ENCODE measurements at places on chromosomes 5 and 9.

GRCh38 chr5:100232736-100233135 lies 302.4 kb upstream of the FAM174A start:
- no peak for DNase-seq

- DNase-seq: no peak
Measured at GRCh38 chr9:133563291-133563796, 28.8 kb downstream of the ADAMTSL2 start.

GRCh38 chr5:98095072-98095471 lies 678.4 kb upstream of the RGMB start:
- no peak for DNase-seq

DNA sequence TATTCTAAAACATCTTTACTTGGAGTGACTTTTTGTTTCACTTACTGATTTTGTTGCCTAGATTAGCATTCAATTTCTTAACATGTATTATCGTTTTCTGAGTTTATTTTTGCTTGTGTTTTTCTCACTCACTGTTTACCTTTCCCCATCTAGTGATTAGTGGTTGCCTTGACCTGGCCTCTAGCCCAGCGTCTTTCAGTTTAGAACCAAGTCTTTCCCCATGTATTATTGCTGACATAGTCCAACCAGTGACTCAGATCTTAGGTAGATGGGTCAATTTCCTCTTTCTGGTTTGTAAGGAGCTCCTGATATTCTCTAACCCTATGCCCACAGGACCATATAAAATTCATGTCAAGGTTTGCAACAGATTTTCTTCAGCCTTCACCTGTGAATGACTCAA lies 135.5 kb downstream of the PRR16 start:
- DNase-seq: no peak

DNA sequence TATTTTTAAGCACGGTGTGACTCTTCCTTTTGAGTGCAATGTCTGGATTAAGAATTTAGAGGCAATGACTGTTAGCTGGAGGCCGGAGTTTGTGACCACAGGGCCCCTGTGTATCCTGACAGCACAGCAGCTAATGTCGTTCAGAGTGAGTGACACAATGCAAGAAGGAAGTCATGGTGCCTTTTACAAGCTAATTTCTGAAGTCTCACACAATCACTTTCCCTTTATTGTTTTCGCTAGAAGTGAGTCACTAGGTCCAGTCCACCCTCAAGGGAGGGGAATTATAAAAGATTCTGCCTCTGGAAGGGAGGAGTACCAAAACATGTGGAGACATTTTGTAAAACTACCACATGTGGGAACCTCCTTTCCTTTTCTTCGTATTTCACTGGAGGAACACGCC lies 185.5 kb upstream of the FGF10 start:
- DNase-seq: no peak

DNA sequence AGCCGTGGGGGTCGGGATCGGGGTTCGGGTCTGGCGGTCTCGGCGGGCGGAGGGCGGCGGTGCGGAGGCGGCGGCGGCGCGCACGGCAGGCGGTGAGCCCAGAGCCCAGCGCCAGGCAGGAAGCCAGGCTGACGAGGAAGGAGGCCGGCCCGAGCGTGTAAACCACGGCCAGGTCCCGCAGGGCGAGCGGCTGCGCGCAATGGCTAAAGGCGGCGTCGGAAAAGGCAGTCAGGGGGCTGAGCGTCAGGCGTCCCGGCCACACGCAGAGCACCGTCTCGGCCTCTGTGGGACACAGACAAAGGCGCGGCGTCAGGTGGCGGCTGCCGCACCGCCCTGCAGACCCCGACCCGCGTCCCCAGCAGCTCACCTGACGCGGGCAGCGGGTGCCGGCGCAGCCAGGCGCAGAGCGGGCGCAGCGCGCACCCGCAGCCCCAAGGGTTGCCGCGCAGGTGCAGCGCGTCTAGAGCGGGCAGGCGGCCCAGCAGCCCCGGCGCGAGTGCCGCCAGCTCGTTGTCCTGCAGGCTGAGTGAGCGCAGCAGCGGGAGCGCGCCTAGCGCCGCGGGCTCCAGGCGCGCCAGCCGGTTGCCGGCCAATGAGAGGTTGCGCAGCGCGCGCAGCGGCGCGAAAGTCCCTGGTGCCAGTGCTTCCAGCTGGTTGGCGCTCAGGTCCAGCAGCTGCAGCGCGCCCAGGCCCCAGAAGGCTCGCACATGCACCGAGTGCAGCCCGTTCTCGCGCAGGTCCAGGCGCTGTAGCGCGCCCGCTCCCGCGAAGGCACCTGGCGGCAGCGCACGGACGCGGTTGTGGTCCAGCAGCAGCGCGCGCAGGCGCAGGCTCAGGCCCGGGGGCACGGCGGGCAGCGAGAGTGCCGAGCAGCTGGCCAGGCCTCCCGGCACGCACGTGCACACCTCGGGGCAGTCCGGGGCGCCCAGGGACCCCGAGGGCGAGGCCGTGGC lies 671 bp downstream of the LRRC26 start:
- no peak for DNase-seq

DNA sequence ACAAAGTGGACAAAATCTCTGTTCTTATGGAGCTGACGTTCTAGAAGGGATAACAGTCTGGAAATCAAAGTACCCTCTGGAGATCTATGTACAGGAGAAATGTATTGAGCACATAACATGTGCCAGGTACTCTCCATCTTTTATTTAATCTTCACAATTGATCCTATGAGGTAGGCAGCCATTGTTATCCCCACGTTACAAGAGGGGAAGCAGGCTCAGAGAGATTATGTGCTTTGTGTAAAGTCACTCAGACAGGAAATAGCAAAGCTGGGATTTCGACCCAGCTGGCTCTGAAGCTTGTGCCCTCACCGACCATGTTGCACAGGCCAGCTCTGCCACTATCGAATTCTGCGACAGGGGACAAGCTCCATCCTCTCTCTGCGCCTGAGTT lies 21.5 kb downstream of the PDGFRB start:
- no peak for DNase-seq

DNA sequence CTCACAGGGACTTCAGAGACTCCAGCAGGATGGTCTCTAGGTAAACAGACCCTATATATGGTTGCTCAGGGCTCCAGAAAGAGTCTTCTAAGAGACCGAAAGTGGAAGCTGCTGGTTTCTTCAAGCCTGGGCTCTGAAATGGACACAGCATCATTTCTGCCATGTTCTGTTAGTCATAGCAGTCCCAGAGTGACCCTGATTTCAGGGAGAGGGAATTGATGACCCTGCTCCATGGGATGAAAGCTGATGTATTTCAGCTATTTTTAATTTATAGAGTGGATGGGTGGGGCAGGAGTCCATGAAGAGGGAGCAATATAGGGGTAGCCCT lies 135.3 kb downstream of the FBXL7 start:
- no peak for DNase-seq

DNA sequence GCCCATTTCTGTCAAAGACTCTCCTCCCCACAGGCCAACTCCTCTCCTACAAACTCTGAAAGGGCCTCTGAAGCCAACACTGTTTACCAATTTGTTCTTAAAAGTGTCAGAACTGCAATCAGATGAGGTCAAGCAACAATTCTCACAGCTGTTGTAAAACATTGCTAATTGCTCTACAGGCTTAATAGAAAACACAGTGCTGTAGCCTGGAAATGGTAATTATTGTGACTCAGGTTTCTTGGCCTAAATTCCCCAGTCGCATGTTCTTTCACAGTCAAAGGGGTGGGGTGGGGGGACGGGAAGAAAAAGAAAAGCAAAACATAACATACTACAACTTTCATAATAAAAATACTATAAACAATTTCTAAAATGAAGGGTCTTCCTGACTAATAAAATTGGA lies 343.2 kb downstream of the DMAC1 start:
- no peak for DNase-seq

- DNase-seq: no peak
Measured at GRCh38 chr5:106142116-106142515, 1528.6 kb downstream of the EFNA5 start.

- DNase-seq: no peak
Measured at GRCh38 chr5:146624179-146624578, 108.2 kb upstream of the GPR151 start.

GRCh38 chr5:132017738-132018625 lies 6.5 kb upstream of the ACSL6 start:
- no peak for DNase-seq

DNA sequence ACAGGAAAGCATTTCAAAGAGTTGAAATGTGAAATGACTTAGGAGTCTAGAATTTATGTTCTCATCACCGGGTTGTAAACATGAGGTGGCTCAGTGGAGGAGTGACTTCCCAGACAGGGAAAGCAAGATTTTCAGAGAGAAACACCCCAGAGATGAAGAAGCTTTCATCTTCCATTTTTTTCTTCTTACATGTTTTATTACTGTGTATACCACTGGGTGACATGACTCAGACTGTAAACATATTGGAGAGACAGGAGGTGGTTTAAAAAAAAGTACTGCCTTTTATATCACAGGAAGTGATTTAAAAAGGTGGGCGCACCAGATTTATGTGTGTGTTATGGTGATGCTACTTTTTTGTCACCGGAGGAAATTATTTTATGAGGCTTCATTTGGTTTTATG lies 209.1 kb upstream of the TUT7 start:
- DNase-seq: no peak

GRCh38 chr9:78238046-78239038 lies 2.5 kb downstream of the CEP78 start:
- DNase-seq: no peak

- no peak for DNase-seq
Measured at GRCh38 chr9:97459326-97459725, 42.1 kb upstream of the TMOD1 start.

DNA sequence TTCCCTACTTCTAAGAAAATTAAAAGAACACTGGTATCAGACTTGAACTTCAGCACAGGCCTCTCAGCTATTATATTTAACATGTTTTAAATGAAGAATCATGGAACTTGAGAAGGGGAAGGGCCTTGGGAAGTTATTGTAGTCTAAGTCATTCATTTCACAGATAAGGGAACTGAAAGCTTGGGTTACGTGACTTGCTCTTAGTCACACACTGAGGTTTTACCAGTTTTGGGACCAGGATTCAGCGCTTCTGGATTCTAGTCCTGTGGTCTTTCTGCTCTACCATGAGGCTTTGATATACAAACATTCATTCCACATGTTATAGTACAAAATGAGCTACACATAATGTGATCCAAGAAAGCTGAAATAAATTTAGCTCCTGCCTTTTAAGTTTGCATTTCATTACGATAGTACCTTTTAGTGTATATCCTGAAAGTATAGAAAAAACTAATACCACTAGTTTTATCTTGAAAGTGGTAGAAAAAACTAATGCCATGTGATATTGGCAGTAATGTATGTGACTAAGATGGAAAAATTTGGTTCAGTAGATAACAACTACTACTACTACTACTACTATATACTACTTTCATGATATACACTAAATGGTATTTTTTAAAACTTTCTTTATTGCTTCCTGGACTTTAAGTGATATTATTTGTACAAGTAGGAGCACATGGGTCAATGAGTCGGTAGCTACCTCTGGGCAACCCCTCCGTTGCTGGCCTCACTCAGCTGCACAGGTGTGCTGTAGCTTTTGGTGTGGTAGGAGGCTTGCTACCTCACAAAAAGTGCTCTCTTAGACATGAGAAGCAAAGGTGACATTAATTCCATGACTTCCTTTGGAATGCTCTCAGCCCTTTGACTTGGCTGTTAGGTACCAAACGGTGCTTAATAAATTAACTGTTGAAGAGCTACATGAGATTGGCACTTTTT lies 40.7 kb downstream of the F2RL2 start:
- no peak for DNase-seq

DNA sequence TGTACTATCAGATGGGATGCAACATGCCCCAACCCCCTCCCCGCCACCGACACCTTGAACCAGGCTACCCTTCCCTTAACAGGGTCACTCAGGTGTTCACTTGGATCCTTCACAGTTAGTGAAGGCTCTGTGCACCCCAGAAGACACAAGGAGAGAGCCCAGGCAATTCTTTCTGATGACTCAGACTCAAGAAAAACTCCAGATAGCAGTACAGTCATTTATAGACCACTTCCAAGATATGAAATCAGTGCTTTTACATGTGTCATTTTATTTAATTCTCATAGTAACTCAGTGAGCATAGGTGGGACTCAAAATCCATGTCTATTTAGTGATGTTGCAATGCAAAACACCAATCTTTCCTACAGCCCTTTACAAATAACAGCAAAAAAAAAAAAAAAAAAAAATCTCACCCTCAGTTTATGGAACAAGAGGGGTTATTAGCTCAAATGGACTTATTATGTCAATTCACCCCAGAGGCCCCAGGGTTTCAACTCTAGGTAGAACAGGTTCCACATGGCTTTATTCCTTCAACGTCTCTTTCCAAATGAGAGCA lies 71.9 kb downstream of the FOXD1 start:
- DNase-seq: no peak

DNA sequence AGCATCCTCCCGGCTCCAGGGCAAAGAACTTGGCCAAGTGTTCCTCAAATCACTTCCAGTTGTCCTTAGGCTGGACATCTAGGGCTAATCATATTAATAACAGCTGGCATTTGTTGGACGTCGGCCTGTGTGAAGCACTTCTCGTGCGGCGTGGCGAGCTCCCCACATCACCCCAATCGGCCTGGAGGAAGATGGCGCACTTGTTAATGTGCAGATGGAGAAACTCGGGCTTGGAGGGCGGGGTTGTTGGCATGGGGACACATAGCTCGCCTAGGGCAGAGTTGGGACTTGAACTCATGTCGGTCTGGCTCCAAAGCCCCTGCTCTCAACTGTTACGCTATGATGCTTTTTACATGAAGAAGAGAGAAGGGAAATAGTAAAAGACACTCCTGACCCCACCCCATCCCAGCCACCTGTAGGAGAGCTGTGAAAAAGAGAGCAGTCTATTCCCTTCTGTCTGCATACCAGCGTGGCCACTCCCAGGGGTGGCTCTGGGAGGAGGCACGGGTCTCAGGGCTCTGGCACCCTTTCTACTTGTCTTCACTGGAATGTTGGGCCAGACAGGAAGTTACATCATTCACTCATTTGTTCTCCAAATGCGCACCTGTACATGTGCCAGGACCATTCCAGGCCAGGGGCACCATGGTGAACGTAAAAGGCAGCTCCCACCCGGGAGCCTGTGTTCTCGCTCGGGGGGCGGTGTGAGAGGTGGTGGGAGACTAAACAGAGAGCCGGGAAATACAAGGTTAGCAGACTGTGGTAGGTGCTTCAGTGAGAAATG lies 12.8 kb upstream of the NUP214 start:
- DNase-seq: no peak

- DNase-seq: no peak
Measured at GRCh38 chr5:178499352-178499751, 90.8 kb downstream of the COL23A1 start.

- no peak for DNase-seq
Measured at GRCh38 chr5:155844542-155844941, 482.4 kb upstream of the SGCD start.
